Stimulated activated CD4-positive, alpha-beta T cell treated with anti-CD3 and anti-CD28 coated beads, Interleukin-2, amount 100 ng/mL, for 24 hours (primary cell): ENCODE measurements at places on chromosomes 16 and 17.

GRCh38 chr17:16920628-16921020 lies 51.3 kb downstream of the TNFRSF13B start:
- DNase-seq: no peak

GRCh38 chr16:89922884-89923639 lies at the start of gene TUBB3:
Gene TUBB3 (plus strand): TSS chr16:89923342. CDS start chr16:89923402, 60 bp downstream.
- DNase-seq: peak; percentile 65

DNA sequence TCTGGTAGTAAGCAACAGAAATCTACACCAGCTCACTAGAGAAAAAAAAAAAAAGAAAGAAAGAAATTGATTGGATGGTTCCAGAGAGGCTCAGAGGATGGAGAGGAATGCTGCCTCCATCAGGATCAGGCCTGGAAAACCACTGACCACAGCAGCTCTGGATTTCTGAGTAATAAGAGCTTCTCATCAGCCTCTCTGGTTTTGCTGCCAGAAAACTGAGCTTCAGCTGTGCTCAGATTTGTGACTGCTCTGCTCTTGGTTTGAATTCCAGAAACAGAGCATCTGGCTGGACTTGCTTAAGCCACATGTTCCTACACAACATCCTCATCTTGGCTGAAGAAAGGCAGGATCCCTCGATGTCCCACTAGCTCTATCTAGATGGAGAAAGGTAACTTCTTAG lies 25.9 kb downstream of the IRX6 start:
- no peak for DNase-seq

GRCh38 chr16:12573730-12574383 lies 229.8 kb downstream of the CPPED1 start:
- DNase-seq: peak; percentile 80

DNA sequence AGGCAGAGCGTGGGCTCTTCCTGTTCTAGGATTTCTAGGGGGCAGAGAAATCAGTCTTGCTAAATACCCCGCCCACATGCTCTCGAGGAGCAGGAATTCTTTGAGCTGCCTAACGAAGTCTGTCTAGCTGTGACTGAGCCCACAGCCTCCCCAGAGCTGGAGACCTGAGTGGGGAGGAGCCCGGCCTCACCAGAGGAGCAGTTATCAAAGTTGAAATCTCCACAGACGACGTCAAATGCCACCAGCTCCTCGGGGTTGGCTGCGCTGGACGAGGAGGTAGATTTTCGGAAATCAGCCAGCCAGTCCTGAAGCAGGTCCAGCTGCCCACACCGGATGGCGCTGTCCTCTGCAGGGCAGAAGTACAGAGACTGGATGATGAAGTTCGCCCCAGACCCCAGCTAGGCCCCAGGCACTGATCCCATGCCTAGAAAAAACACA lies 53.8 kb downstream of the PRMT7 start:
- no peak for DNase-seq

- no peak for DNase-seq
Measured at GRCh38 chr16:49622084-49622390, 233.9 kb downstream of the ZNF423 start.

GRCh38 chr17:41773731-41774193 lies 12.7 kb downstream of the JUP start:
- no peak for DNase-seq

DNA sequence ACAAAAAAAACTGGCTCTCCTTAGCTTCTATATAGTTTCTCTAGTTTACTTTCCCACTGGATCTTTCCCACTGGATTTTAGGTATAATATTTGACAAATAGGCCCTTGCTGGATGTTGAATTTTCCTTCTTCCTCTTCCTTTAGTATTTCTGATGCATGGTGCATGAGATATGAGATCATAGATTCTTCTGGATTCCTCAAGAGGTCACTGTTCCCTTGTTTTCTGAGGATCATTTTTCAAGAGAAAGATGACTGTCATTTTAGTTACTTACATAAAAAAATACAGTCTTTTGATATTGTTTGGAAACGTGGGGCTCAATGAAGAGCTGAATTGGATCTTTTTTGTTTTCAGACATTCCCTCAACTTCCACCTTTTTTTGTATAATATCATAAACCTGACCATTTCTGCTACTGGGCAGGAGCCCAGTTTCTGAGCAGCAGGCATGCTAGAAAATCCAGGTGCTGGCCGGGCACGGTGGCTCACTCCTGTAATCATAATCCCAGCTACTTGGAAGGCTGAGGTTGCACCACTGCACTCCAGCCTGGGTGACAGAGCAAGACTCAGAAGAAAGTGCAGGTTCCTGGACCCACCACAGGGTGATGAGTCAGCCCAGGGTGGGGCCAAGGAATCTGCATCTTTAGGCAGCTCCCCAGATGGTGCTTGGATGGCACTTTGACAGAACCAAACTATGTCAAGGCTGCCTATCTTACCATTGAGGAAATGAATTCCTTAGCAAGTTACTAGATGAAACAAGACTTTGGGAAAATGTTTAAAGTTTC lies 70.3 kb downstream of the SDR42E1 start:
- DNase-seq: no peak

GRCh38 chr17:19482576-19482975 lies 51.1 kb upstream of the SLC47A1 start:
- DNase-seq: no peak

DNA sequence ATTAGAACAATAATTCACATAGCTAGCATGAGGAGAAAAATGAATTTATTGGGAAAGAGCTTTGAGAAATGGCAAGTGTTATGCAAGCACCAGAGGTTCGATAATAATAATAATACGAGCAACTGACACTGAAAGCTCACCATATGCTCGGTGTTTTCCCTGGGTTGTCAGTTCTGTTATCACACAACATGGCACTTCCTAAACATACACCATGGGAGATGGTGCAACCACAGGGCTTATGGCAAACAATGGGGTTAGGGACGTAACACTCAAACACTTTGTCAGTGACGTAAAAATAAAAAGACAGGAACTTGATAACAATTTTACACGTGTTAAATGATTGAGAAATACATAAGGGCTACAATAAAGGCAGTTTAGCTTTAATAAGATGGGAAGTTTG lies 23.7 kb downstream of the OR1D5 start:
- no peak for DNase-seq

DNA sequence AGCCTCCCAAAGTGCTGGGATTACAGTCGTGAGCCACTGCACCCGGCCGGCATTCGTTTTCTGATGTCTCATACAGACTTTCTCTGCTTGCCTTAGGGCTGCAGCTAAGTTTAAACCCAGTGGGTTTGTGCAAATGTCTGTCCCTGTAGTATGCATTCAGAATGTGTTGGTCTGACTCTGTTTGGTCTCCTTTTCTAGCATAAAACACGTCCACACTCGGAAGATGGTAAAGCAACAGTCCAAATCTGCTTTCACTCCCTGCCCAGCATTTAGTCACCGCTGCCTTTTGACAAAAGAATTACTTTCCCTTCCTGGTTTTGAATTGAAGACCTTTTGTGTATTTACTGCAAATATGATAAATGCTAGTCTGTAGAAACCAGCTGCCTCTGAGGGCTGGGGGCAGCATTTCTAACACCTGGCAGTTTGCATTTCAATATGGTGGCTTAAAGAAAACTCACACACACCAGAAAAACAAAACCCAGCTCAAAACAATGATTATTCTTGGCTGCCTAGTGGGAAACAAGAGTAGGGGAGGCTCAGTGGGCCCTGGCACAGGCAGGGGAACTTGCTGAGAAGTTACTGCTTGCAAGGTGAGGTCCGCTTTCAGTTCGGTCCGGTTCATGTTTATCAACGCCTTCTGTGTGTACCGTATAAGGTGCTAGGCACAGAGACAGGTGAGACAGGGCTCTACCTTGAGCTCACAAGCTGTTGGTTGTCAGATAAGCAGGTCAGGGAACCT lies 56.9 kb downstream of the MSI2 start:
- DNase-seq: no peak

GRCh38 chr17:11404431-11405276 lies 163.6 kb downstream of the SHISA6 start:
- DNase-seq: no peak

DNA sequence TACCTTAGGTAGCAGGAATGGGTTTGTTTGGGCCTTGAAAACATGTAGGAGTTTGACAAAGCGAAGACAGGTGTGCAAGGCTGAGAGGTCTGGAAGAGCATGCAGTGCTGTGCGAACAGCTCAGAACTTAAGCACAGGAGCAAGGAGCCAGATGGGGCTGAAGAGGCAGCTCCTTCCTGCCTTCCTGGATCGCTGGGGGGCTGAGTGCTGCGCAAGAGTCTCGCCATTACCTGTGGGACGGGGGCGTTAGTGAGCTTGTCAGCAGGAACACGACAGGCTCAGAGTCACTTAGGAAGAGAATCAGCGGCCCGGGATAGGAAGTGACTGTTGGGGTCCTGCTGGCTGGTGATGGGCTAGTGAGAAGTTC lies 464 bp upstream of the MRM1 start:
- DNase-seq: no peak

DNA sequence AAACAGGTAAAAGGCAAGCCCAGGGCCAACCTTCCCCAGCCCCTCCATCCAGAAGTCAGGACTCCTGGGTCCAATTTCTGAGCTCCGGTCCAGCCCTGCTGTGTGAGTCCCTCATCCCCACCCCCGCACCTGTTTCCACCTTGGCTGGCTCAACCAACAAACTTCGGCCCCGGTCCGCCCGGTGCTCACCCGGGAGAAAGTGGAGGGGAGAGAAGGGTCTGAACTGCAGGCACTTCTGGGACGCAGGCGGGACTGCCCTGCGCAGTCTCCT lies 541 bp downstream of the RHBDF2 start:
- no peak for DNase-seq

GRCh38 chr17:78598013-78598471 lies 20.8 kb upstream of the DNAH17 start:
- no peak for DNase-seq

GRCh38 chr16:4319454-4320421 lies 3.9 kb downstream of the GLIS2 start:
- DNase-seq: peak; percentile 63

DNA sequence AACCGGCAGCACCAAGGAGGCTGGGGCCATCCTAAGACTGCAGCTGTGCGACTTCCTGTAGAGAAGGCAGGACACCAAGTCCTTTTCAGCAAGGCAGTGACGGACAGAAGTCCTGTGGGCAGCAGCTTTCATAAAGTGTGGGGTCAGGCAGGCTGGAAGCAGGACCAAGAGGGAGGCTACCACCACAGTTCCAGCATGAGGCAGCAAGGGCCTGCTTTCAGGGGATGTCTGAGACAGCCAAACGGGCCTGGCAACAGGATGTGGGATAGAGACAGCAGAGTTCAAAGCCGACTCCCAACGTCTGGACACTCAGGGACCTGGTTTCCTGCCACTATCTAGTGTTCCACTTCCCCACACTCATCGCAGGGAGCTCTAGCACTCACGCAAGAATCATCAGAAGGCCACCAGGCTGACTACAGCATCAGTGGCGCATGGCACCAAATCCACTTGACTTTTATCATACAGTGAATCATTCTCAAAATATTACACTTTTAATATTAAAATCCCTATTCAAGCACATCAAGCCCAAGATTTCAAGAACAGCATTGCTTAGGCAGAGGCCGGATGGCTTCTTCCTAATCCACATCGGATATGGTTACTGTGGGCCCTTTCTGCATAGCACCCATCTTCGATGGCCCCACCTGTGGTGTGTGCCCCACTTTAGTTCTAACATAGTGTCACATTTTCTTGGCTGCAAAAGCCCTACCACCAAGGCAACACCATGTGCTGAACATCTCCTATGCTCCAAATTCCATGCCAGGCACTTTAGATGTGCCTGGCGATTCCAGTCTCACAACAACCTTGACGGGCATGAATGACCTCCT lies 5.2 kb downstream of the USP7 start:
- peak; percentile 35 for DNase-seq

DNA sequence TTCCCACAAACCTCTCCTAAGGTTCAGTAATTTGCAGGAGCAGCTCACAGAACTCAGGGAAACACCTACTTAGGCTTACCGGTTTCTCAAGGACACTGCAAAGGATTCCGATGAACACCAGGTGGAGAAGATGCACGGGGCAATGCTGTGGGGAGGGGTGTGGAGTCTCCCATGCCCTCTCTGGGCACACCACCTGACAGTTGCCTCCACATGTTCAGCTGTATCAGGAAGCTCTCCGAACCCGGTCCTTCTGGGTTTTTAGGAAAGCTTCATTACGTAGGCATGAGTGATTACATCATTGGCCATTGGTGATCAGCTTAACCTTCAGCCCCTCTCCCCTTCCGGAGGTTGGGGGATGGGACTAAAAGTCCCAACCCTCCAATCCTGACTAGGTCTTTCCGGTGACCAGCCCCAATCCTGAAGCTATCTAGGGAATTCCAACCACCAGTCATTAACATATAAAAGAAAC lies 21.6 kb downstream of the C17orf58 start:
- no peak for DNase-seq

- DNase-seq: no peak
Measured at GRCh38 chr17:56866496-56866895, 32.5 kb downstream of the DGKE start.

DNA sequence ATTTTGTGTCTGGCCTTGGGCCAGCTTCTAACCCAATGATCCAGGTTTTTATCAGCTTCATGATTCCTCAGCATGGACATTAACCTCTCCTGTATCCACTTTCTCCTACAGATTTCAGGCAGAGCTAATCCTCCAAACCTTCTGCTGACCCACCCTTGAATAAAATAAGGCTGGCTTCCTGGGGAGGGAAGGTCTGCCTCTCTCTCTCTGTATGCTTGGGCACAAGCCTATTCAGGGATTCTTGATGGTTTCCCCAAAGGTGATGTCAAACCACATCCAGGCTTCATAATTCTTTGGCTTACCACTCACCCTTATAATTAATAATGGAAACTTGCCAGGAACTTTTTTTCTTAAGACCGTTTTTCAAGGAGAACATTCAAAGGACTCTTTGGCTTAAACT lies 240.1 kb downstream of the UTP18 start:
- no peak for DNase-seq

- no peak for DNase-seq
Measured at GRCh38 chr17:28907709-28908475, 5.0 kb upstream of the DHRS13 start.

GRCh38 chr17:31391496-31391949 lies at the start of gene RAB11FIP4:
Gene RAB11FIP4 (plus strand): TSS chr17:31391675. CDS start chr17:31391853, 178 bp downstream.
- no peak for DNase-seq

- DNase-seq: no peak
Measured at GRCh38 chr17:17121162-17121561, 78.9 kb downstream of the MPRIP start.

- DNase-seq: no peak
Measured at GRCh38 chr16:491220-491919, 36.1 kb upstream of the CAPN15 start.

GRCh38 chr17:73776351-73777130 lies 132.3 kb upstream of the SDK2 start:
- DNase-seq: no peak

- DNase-seq: no peak
Measured at GRCh38 chr17:19250421-19251173, 13.4 kb downstream of the EPN2 start.
